T-helper 2 cell (primary cell): ENCODE measurements at places on chromosomes 4 and X.

- no peak for DNase-seq
Measured at GRCh38 chrX:150594584-150594983, 26.2 kb downstream of the MTM1 start.

DNA sequence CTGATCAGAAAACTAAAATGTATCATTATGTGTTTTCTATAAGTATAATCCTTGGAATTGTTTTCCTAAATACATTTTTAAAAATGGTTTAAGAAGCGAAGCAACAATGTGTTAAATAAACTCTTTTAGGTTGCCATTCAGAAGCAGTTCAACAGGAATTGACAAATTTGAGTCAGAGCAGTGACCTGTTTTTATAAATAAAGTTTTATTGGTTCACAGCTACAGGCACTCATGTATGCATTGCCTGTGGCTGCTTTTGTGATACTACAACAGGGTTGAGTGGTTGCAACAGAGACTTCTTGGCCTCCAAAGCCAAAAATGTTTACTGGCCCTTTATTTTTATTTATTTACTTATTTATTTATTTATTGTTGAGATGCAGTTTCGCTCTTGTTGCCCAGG, 99.5 kb downstream of the FRMPD4 start:
- DNase-seq = no peak

GRCh38 chr4:7160439-7160838, 31.9 kb upstream of the SORCS2 start:
- no peak for DNase-seq

DNA sequence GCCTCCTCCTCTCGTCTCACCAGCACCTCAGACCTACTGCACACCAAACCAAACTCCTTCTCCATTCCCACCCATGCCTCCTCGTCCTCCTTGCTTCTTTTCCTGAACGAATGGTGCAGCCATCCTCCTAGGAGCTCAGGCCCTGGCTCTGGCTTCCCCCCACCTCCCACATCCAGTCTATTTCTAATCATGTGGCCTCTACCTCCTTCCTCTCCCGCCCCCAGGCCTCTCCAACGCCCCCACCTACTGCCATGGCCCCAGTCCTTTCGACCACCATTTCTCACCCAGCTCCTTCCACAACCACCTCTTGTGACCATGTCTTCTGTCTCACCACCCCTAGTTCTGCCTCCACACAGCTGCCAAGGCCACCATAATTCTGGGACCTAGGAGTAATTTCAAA, 127.1 kb downstream of the PJA1 start:
- no peak for DNase-seq

DNA sequence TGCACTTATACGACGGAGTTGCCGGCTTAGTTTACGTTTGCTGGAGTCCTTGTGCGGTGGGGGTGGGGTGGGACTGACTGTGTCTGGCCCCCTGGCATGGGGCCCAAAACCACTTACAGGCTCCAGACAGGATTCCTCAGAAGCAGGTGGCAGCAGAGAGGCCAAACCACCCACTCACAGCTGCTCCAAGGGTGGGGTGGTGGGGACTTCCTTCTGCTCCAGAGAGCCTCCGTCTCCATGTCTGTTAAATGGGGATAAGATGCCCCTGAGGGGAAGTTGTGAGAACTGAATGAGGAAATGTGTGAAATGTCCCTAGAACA, 36.7 kb downstream of the PSAPL1 start:
- no peak for DNase-seq

GRCh38 chr4:31427691-31428090, 707.5 kb downstream of the PCDH7 start:
- no peak for DNase-seq

DNA sequence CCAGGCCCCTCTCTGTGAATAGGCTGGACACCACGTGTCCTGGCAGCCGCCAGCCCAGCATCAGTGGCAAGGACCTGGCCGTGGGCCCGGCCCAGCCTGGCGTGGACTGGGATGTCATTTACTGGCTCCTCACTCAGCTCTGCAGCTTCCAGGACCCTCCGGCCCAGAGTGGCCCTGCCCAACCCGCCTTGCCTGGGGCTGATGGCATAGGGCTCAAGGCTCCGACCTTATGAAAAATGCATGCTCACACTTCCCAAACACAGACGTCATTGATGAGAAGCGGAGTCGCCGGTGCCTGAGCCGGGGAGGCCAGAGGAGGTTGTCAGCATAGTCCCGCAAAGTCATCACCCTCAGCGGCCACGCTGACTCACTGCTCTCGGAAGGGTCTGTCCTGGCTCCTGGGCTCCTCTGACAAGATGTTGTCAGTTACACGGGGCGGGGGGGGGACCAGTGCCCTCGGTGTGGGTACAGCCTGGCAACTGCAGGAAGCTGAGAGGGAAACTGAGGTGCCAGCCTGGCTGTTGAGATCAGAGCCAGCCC, 14.3 kb downstream of the CFAP99 start:
- no peak for DNase-seq
